ENCODE measurements at places on chromosomes 3 and 15.

GRCh38 chr15:39966521-39966920, 32.6 kb downstream of the EIF2AK4 start:
- no peak for DNase-seq

- no peak for DNase-seq
Observed at GRCh38 chr3:181252631-181253030, 263.1 kb upstream of the DNAJC19 start.

DNA sequence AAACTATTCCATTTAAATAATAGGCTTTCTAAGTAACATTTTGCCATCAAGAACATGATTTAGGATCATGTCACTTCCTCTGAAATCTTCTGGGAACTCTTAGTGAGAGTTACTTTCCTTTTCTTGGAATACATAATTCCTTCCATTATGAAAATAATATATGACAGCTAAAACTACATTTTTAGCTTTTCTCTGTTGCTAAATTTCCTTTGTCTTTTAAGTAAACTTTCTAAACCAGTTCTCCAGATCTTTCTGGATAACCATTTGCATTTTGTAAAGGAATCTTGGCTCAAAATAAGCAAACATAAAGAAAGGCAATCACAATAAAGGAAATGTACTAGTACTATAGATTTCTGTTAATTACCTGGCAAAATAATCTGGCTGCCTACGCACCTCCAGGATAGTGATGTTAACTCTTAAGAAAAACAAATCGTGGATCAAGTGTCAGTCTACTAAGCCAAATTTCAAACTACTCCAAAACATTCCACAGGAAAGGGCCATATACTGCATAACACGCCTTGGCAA, 165.7 kb downstream of the ZNF385D start:
- DNase-seq, result no peak

- DNase-seq, result no peak
Observed at GRCh38 chr15:95883064-95883463, 447.4 kb upstream of the NR2F2 start.

DNA sequence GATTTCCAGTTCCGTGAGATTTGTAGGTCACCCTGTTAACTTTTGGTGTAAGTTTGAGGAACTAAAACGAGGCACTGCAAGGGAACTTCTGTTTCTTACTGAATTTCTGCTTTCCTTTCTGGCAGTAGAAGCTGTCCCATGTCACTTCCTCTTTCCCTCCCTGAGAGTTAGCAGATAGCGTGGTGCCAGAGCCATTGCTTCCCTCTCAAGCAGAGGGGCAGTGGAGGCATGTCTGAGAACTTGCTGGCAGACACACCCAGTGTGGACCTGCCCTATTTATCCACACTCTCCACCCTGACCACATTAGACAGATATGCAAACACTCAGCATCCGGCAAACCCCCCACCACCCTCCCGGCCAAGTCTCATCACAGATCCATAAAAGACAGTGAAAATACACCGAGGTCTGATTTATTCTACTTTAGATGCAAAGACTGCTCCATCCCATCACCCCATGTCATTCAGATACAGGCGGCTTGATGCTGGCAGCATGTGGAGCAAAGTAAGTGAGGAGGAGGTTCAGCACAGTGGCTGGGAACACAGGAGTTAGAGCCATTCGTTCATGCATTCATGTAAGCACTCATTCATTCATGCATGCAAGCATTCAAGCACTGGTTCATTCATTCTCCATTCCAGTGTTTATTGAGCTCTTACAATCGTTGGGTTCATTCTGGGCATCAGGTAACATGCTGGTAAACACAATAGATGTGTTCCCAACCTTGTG, 324.7 kb downstream of the SHQ1 start:
- peak; percentile 95 for DNase-seq

DNA sequence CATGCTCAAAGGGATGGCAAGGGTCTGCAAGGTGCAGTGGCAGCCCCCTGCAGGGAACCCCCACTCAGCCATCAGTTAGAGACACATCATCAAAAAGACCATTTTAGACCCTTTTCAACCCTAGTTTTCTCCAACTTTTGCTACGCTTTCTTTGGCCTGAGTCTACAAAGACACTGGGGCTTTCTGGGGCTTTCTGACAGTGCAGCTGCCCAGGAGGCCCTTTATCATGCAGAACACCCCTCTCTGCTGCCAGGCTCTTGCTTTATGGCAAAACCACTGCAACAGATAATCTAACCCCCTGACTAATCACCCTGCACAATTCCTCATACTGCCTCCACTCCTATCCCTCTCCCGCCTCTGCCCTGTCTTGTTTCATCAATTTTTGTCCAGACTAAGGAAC, 2.4 kb downstream of the NMNAT3 start:
- DNase-seq, result no peak

DNA sequence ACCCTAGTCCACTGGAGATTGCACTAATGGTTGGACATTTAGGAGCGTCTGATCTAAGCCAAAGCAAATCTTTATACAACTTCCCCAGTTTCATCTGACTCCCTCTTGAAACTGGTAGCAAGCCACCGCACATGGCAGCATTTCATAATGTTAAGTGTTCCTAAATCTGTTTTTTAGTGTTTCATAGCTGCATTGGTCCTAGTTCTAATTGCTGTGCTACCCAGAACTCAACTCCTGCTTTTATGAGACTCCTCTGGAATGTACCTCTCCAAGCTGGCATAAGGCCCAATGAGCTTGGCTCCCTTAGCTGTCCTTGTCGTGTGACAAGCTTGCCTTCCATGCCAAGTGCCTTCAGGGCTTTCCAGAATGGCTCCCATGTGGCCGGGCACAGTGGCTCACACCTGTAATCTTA, 65.3 kb upstream of the FLNB start:
- DNase-seq, result no peak

DNA sequence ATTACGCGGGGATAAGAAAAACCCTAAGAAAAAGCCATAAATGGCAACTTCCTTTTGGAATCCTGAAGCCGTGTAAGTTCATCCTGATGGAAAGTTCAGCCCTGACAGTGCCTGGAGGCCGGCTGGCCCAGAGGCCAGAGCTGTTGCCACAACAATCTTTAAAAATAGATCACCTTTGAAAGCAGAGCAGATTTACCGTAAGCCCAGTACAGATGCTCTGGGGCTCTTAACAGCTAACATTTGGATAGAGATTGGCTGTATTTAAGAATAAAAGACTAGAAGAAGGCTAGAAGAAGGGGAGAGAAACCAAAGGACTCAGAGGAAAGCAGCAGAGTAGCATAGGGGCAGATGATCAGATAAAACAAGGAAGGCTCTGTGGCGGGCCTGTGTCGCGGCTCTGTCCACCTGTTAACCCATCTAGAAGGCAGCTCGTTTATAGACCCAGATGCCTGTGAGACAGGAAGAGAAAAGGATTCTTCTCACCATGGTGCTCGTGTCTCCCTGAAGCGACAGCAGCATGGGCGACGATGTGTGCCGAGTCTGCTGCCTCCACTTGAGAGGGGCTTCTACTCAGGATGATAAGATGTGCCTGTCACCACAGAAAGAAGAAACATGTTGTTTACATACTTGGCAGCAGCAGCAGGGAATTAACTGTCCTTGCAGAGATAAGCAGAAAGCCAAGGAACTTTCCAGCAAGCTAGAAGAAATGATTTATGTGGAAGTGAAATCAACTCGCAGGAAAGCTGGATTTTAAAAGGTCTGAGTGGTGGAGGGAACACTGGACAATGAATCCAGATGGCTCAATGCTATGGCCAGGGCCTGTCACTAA, 69.9 kb downstream of the SYNM start:
- no peak for DNase-seq

- DNase-seq, result peak; percentile 43
Observed at GRCh38 chr3:107752202-107752990, 229.6 kb downstream of the BBX start.

- no peak for DNase-seq
Observed at GRCh38 chr3:60953351-60953750, 297.9 kb downstream of the FHIT start.

DNA sequence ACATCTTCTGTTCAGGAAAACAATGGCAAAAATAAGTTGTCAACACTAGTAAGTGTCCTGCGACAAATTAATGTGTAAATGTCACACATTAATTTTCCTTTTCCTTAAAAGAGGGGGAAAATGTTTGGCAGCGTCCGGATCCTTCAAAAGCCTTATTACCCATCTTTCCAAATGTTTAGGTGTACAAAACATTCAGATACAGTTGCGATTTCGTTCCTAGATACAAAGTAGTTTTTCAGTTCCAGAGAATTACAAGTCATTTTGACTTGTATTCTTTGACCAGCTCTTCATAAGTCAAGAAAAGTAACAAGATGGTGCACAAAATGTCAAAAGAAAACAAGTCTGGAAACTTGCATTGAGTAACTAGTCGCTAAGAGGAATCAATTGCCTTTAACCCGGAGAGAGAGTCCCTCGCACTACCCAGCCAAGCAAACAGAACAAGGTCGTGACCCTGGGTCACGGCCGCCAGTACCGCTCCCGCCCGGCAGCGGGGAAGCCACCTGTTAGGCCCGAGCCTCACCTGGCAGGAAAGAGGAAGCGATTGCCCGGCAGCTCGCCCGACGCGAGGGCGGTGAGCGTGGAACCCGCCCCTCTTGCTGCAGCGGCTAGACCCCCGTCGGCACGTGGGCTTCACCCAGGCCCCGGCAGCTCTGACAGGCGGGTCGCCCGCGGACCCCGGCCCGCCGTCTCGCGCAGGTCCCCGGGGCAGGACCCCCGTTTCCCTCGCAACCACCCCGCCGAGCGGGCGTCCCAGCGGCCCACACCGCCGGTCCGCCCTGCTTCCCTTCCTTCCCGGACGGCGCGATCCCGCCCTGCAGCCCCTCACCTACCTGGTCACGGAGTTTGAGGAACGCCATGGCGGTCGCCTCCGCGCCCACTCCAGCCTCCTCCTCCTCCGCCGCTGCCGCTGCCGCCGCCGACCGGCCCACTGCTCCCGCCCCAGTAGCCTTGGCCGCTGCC, 61.0 kb upstream of the ANKRD28 start:
- DNase-seq, result peak; percentile 20

DNA sequence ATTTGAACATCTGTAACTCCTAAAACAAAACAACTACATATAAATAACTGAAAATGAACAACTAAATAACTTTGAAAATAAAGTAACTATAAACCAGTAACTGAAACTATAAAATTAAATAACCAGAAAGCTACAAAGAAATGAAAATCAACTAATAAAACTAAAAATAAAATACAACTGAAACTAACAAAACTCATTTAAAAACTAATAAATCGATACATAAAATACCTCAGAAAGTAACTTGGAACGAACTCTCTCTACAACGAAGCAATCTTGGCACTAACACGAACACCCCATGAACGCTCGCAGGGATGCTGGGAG, 15.9 kb upstream of the LAMP3 start:
- DNase-seq, result no peak

- peak; percentile 34 for DNase-seq
Observed at GRCh38 chr3:44584646-44585501, at the start of gene ZNF660. ZNF660 (plus strand) TSS chr3:44584964; CDS start chr3:44594194, 9,230 bp downstream.

DNA sequence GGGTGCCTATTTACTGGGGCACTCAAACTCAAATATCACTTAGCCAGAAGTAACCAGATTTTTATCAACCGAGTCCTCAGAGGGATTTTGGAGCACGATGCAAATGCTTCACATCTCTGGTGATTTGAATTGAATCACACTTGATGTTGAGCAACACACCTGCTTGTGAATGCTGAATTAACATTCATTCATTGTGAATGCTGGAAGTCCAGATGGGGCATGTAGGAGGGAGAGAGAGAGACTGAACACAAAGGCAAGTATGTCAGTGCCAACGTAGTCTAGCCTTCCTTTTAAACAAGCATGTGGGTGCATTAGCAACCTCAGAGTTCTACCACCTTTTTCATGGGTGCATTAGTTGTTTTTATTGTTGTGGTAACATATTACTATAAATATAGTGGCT, 156.2 kb downstream of the ADAMTSL3 start:
- no peak for DNase-seq

GRCh38 chr3:113148284-113148683, 63.1 kb upstream of the BOC start:
- no peak for DNase-seq

- DNase-seq, result no peak
Observed at GRCh38 chr15:96053781-96054428, 276.6 kb upstream of the NR2F2 start.
